ENCODE measurements at places on chromosomes 16 and 17.

- DNase-seq = no peak
Measured at GRCh38 chr16:57946181-57946801, 24.6 kb downstream of the CNGB1 start.

DNA sequence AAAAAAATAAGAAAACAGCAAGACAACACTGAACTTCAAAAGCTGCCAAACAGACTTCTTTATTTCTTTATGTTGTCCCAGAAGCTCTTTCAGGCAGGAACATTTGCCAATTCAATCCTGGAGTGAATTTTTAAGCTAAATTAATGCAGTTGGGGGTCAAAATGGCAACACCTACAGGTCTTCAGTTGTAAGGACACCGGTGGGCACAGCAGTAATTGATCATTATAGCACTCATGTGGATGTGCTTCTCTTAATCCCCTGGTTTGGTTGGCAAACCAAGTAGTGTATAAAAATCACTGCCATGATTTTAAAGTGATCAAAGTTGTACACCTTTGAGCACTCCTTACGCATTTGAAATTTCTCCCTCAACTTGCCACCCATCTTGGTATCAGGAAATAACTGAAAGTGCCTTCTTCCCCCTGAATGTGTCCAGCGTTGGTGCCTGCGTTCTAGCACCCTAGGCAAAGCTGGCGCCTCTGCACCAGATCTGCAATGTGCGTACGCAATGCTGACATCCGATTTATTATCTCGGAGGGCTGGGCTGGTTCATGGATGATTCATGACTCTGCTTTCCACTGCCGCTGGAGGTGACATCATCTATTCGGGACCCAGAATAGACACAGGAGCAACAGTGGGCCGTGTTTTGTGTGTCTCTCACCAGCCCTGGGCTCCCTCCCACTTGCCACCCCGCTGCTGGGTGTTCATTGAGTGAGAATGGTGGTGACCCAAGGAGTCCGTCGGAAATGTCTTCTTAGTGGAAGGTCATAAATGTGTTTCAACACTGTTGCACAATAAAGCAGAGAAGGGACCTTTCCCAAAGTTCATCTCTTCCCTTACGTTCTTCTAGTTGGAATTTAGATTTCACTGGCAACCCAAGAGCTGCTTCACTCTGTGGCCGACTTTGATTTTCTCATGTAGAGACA lies 203.4 kb downstream of the CCDC182 start:
- DNase-seq = no peak

- no peak for DNase-seq
Measured at GRCh38 chr17:39624313-39624712, 2.4 kb upstream of the PPP1R1B start.

GRCh38 chr17:57502811-57503241 lies 242.3 kb downstream of the CCDC182 start:
- no peak for DNase-seq

- DNase-seq = no peak
Measured at GRCh38 chr16:72291531-72291981, 119.6 kb upstream of the PMFBP1 start.

DNA sequence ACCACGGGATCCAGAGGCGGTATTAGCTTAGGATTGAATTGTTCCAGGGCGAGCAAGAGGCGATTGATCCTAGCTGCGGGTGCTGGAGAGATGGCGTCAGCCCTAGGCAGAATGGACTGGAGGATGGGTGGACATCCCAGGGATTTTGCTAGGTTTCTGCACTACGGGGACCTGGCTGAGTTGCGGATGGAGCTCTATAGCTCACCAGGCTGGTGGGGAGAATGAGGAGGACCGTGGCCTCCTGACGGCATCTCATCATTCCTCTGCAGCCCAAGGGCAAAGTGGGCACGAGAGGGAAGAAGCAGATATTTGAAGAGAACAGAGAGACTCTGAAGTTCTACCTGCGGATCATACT lies 614 bp downstream of the TMEM208 start:
- DNase-seq = no peak

DNA sequence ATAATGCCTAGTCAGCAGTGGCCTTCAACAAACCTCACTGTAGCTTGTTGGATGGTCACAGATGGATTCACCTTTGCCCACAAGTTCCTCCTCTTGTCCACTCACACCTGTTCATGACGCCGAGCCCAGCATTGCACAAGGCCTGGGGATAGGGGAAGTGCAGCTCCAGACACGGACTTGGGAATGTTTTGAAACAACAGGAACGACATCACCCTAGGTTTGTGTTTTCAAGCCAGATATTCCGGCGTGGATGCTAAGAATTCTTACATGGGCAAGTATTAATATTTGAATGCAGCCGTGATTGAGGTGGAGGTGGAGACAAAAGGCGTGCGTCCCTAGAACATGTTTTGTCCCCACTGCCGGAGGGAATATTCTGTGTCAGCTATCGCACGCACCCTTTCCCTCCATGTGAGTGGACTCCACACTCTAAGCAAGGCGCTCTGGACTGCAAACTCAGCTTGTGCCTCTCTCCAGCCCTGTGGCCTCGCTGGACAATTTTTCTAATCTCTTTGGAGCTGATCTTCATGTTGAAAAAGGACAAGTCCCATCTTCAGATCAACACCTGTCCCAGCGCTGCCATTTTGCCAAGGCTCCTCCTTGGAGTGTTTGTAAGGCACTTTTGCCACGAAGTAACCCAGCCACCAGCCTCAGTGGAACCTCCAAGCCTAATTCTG lies 2.0 kb upstream of the BANP start:
- no peak for DNase-seq

- DNase-seq = no peak
Measured at GRCh38 chr16:85243308-85243707, 131.0 kb upstream of the CIBAR2 start.

DNA sequence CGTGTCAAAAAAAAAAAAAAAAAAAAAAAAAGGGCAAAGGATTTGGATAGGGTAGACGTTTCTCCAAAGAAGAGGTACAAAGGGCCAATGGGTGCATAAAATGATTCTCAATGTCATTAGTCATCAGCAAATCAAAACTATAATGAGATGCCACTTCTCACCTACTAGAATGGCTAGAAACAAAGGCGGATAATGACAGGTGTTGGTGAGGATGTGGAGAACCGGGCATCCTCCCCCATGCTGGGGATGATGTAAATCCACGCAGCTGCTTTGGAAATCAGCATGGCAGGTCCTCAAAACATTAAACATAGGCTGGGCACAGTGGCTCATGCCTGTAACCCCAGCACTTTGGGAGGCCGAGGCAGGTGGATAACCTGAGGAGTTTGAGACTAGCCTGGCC lies 9.4 kb downstream of the ITGAX start:
- no peak for DNase-seq

- no peak for DNase-seq
Measured at GRCh38 chr17:1627182-1627981, 1.3 kb downstream of the SLC43A2 start.

DNA sequence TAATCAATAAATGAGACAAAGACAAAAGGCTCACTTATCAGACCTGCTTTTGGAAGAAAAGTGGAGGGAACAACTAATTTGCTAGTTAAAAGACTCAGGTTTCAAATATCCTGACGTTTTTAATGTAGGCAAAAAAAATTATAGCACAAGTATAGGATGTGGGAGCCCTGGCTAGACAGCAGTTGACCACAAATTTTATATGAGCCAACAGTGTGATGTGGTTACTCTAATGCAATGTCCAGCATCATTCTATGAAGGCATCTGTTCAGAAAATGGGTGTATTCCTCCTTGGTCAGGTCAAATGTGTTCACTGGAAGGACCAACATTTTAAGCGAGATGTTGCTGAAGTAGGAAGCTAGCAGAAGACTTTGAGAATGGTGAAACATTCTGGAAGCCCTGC lies 237.4 kb downstream of the MAP2K6 start:
- DNase-seq = no peak

DNA sequence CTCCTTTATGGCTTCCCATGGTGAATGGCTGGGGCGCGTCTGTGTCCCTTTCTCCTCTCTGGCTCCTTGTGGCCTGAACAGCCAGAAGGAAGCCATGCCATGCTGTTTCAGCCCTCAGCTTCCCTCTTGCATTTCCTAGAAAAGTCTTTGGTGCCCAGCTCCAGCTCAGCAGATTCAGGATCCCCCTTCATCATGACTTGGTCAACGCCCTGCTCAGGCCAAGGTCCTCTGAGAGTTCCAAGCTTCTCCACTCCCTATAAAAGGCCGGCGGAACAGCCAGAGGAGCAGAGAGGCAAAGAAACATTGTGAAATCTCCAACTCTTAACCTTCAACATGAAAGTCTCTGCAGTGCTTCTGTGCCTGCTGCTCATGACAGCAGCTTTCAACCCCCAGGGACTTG lies at the start of gene CCL13:
TSS of gene CCL13 (plus strand) at position 287 of the 400 bp plus-strand sequence. CDS start at position 334, 47 bp downstream.
- DNase-seq = no peak

- no peak for DNase-seq
Measured at GRCh38 chr17:17177176-17177575, 29.0 kb downstream of the PLD6 start.

DNA sequence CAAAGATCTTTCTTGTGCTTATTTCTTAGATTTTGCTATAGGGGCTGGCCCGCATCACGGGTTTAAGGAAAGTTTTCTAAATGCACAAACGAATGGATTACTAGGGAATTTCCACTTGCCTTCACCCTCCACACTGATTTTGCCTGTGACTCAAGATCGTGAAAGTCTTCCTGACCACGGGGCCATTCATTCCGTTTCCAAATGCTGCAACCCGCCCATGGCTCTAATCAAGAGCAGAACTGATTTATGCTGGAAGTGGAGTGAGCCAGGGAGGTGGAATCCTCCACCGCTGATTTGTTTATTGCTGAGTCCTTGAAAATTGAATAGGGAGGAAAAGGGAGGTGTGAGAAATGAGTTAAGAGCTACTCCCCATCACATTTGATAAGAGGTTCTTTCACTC lies 52.4 kb downstream of the CA10 start:
- no peak for DNase-seq

DNA sequence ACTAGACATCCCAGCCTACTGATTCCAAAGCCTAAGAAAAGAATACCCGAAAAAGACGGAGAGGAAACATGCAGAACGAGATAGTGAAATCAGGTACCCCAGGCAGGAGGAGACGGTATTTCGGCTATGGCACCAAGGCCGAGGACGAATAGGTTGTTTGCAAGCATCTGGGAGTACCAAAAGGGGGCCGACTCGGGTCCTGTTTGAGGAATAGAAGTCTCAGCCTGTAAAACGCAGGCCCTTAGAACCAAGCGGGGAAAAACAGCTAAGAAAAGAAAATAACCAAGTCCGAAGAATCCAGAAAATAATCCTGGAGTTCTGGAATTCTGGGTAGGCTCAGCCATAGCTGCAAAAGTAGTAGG lies 537 bp downstream of the SLC35B1 start:
- no peak for DNase-seq

DNA sequence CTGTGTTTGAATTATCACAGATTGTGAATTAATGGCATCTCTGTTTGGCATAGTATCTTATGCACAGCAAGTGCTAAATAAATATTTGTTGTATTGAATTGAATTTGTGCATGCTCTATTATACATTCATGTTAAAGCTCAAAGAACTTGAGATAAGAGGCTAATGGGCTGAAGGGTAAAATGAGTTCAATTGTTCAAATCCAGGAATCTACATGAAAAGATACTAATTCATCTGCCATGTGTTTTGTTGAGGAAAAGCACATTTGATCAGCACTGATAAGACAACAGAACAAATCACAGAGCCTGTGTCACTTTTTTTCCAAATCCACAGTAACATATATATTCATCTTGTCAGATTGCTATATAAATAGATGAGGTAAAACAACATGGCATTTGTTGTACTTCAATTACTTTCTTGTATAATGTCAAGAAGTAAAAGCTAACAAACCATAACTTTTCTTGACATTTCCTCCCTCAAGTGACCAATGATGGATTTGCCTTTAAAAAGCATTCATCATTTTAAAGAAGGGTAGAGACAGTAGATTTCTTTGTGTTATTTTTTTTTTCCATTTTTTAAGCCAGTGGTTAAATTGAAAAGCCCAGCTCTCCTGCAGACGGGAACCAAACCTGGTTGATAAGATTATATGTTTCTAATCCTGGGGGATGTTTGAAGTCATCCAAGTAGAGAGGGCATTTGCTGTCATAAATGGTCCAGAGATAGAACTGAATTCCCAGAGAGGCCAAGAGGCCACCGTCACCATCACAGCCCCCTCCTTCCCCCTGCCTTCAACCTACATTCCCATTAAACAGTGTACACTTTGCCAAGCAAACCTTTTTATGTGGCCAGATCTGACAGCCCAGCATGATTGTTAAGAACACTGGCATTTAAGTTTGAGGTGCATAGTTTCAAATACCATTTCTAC lies 123.0 kb downstream of the CHD9NB start:
- DNase-seq = no peak

DNA sequence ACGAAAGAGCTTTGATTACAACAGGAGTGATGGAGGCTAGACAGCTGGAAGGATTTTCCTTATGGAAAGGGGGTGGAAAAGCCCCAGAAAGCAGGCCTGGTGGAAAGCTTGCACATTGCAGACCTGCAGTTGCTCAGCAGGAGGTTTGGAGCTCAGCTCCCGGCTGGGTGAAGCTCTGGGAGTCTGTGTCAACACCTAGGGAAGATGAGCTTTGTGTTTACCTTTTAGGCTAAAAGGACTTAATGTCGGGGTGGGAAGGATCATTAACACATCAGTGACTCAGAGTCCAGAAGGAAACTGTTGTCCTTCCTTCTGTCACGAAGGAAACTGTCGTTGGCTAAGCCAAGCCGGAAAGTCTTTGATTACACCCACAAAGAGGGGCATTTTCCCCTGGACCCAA lies 48.2 kb downstream of the RAP1GAP2 start:
- no peak for DNase-seq

DNA sequence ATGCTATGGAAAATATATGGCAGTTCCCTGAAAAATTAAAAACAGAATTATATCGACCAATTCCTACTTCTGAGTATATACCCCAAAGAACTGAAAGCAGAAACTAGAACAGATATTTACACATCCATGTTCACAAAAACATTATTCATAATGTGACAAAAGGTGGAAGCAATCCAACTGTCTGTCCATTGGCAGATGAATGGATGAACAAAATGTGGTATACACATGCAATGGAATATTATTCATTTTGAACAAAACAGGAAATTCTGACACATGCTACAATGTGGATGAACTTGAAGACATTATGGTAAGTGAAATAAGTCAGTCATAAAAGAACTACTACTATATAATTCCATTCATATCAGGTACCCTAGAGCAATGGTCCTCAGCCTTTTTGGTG lies 263.5 kb upstream of the AXIN2 start:
- no peak for DNase-seq

DNA sequence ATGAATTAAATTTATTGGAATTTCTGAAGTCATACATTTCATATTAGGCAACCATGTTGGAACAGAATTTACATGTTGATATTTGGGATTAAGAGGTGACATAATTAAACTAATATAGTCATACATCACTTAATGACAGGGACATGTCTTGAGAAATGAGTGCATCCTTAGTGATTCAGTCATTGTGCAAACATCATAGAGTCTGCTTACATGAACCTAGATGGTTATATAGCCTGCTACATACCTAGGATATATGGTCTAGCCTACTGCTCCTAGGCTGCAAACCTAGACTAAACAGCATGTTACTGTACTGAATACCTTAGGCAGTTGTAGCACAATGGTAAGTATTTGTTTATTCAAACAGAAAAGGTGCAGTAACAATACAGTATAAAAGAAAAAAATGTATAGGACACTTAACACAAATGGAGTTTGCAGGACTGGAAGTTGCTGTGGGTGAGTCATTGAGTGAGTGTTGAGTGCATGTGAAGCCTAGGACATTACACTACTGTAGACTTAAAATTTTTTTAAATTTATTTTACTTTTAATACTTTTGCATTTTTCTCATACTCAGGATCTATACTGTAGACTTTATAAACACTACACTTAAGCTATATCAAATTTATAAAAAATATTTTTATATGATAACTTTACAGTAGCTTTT lies 85.6 kb downstream of the OMG start:
- DNase-seq = no peak

GRCh38 chr17:70609566-70609965 lies 440.2 kb downstream of the KCNJ2 start:
- DNase-seq = no peak

GRCh38 chr17:55584055-55584685 lies 72.9 kb upstream of the SMIM36 start:
- no peak for DNase-seq
